ENCODE measurements at places on chromosomes 12 and 14. TPM values are rescaled to one million over a fixed set of nuclear protein-coding genes. Genes with fewer than 3 reads are reported as not detected.

GRCh38 chr14:20620798-20621478 is 20.6 kb downstream of the OR6S1 start:
- H3K36me3 ChIP-seq: no peaks in the 10 kb centered on the region
- H3K4me3 ChIP-seq: no peak overlapping the region
- no peak overlapping the region for H3K27ac ChIP-seq
- H3K27me3 ChIP-seq: peaks cover 26% of the 10 kb centered on the region
- H3K4me1 ChIP-seq: peaks cover 36% of the 10 kb centered on the region

GRCh38 chr12:92378682-92379479 is 233.2 kb upstream of the BTG1 start:
- peak overlapping the region; percentile 27 for H3K27ac ChIP-seq
- no peaks in the 10 kb centered on the region for H3K36me3 ChIP-seq
- peaks cover 16% of the 10 kb centered on the region for H3K4me1 ChIP-seq
- no peak overlapping the region for H3K4me3 ChIP-seq
- H3K27me3 ChIP-seq: no peaks in the 10 kb centered on the region

- no peak overlapping the region for H3K27ac ChIP-seq
- peaks cover 17% of the 10 kb centered on the region for H3K4me1 ChIP-seq
- H3K36me3 ChIP-seq: no peaks in the 10 kb centered on the region
- DNase-seq: no peak
Observed at GRCh38 chr14:103870891-103871595, 23.7 kb upstream of the PPP1R13B start.

GRCh38 chr12:88181881-88182280 is 39.8 kb downstream of the TMTC3 start:
- H3K27ac ChIP-seq: no peak overlapping the region
- H3K27me3 ChIP-seq: no peaks in the 10 kb centered on the region
- no peak for DNase-seq

Gene KCNH3
- total RNA-seq: 3.4 TPM
